ENCODE measurements at places on chromosomes 1 and 21.

GRCh38 chr1:45833361-45833760 lies 29.9 kb downstream of the MAST2 start:
- no peak for DNase-seq

- DNase-seq: peak; percentile 55
Measured at GRCh38 chr1:174883409-174883808, 116.3 kb upstream of the CACYBP start.

DNA sequence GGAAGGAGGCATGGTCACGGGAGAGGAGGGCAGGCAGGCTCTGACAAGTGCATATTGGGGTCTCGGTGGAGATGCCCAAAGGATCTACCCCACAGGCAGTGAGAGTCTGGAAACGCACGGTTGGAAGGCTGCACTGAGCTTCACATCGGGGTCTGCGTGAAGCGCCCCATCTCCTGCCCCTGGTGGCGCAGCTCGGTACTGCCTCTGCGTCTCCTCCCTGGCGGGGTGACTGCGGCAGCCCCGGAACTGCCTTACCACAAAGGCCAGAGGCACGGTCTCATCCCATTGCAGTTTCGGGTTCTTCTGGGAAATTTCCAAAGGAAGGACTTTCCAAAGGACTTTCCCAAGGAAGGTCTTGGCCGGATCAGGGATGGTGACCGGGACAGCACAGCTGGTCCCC lies 69.2 kb upstream of the AJAP1 start:
- no peak for DNase-seq

GRCh38 chr1:238384381-238384780 lies 493.7 kb upstream of the ZP4 start:
- DNase-seq: no peak

DNA sequence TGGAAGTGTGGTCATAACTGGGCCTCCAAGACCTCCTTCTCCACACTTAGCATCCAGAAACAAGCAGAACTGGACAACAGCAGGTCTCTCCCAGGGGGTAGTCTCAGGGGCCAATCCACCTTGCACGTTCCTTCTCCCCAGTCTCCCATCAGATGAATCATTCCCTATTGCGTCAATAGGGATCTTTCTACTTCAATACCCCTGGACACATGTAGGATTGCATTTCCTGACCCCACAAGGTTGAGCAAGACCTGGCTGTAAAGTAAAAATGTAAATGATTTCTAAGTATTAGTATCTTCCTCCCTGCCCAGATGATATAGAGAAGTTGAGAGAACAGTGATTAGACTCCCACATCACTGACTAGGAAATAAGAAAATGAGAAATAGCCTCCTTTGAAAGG lies 224.5 kb upstream of the CSF3R start:
- no peak for DNase-seq

GRCh38 chr1:238488401-238488800 lies 597.7 kb upstream of the ZP4 start:
- peak; percentile 7 for DNase-seq

- DNase-seq: peak; percentile 97
Measured at GRCh38 chr1:17874710-17875109, 119.6 kb downstream of the ACTL8 start.

GRCh38 chr1:22636927-22637326 lies 499 bp downstream of the C1QA start:
- no peak for DNase-seq

GRCh38 chr1:2980073-2980791 lies 41.0 kb upstream of the ACTRT2 start:
- DNase-seq: no peak

DNA sequence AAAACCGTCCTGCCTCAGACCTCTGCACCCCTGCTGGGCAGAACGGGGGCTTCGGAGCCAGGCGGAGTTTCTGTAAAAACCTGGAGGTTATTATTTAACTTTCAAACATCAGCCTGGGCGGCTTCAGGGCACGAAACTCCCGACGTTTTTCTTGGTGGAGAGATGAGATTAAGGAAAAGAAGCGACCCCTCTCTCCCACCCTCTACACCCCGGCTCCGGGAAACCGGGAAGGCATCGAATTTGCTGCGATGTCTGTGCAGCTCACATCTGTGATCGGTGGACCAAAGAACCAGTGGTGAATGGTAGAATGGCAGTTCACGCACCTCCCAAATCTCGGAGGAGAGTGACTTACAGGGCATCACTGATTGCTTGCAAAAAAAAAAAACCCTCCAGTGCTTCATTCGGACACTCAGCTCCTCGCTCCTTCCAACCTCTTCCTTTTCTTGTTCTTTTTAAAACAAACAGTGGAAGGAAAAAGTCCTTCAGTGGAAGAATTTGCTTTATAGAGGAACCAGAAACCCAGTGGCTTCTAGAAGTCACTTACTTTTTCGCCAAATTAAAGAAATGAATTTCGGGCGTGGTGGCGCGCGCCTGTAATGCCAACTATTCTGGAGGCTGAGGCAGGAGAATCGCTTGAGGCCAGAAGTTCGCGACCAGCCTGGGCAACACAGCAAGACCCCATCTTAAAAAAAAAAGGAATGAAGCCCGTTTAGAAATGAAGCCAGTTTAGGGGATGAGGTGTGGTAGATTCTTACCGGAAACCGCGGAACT lies 884 bp downstream of the PHACTR4 start:
- peak; percentile 59 for DNase-seq

- DNase-seq: no peak
Measured at GRCh38 chr1:110492573-110492972, 26.4 kb downstream of the KCNA10 start.

DNA sequence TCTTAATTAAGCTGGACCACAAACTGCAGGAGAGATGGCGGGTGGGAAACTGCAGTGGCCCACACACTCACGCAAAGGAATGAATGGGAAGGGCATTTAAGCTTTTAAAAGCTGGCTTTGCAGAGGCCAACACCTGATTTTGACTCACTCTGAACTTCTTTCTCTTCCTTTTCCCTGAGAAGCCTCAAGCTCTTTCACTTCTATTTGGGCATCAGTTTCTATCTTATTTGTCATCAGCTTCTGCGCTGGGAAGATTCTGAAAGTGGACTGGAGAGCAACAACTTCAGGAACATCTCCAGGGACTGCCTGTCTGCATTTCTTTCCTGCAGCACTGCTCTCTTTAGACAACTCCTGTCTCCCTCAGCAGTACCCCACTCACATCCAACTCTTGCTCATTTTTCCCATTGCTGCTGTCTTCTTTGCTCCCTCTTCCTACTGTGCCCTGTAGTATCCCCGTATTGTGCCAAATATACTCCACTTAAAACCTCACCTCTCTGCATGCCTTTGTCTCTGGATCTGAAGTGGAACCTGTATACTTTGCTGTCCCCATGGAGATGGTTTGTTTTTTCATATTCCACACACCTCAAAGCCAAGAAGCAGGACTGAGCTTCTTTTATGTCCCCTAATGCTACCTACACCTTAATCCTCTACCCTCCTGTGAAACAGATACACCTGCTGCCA lies 143.3 kb upstream of the JUN start:
- no peak for DNase-seq

DNA sequence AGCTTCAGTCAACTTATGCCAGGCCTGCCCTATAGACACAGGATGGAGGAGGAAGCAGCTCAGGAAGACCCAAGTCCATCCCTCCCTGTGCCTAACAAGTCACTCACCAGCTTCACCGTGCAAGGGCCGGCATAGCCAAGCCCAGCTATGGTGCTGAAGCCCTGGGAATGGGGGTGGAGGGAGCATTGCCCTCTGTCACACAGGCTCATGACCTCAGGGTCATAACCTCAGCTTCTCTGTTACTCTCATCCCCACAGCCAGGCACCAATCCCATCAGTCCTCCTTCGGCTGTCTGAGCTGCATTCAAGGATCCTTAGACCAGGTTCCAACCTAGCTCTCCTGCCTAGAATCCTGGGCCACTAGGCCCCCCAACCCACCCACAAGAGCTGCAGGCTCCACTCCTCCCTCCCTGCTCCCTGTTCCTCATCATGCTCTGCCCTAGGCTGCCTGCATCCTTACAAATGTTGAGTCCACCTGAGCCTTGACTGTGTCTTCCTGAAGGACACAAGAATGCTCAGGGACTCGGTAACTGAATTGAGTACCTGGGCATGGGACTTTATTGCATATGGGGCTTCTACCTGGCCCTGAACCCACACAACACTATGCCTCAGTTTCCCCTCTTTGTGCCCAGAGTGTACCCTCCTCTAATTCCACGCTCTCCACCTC lies 1.7 kb downstream of the CD244 start:
- no peak for DNase-seq

GRCh38 chr1:59641836-59642235 lies 172.9 kb upstream of the HOOK1 start:
- peak; percentile 51 for DNase-seq

- no peak for DNase-seq
Measured at GRCh38 chr21:37507716-37508115, 141.1 kb downstream of the DYRK1A start.

DNA sequence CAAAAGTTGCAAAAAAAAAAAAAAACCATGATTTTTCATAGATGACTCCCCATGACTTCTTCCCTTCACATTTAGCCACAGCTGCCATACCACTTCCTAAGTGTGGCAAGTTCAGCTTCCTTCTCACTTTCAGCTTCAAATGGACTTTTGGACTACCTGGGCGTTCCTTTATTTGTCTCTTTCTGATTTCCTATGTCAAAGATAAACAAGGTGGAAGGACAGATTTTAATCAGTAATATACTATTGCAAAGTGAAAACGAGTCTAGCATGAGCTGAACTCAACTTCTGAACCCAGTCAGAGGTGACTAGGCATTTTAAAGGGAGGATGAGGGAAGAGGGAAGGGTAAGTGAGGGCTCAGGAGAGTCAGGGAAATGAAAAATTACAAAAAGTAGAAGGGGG lies 14.4 kb upstream of the SCCPDH start:
- DNase-seq: no peak

GRCh38 chr1:10717296-10718082 lies 79.0 kb downstream of the CASZ1 start:
- DNase-seq: no peak

GRCh38 chr1:227803933-227804332 lies 11.5 kb upstream of the PRSS38 start:
- DNase-seq: no peak

GRCh38 chr1:186882372-186883134 lies 53.8 kb downstream of the PLA2G4A start:
- DNase-seq: no peak

- no peak for DNase-seq
Measured at GRCh38 chr1:60562740-60563139, 489.2 kb upstream of the C1orf87 start.

DNA sequence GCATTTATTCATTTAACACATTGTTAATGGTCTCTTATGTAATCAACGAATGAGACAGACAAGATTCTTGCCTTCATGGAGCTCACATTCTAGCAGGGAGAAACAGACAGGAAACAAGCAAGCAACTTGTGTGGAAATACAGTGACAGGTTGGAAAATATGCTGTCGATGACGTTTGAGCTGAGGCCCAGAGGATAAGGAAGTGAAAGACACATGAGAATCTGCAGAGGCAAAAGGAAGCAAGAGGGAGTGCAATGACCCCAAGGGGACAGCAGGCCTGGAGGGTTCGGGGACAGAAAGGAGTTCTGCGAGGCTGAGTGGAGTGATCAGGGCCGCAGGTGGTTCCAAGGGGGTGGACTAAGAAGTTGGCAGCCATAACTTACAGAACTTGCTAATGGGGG lies 60.6 kb upstream of the AKT3 start:
- DNase-seq: no peak

DNA sequence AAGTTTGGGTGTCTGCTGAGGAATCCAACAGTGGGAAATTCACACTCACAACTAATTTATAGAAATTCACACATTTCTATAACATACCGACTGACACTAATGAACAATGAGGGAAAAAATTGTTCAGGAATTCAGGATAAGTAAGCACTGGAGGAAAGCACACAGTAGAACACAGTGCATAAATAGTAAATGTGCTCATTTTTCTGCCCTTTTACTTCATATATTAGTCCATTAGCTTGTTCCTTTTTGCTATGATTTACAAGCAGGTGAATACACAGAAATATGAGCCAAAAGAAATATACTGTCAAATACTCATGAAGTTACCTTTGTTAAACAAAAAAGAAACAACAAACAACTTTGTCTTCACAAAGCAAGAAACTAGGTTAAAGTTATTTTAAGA lies 11.3 kb downstream of the NRIP1 start:
- no peak for DNase-seq

GRCh38 chr1:44318097-44319088 lies 36.7 kb downstream of the ERI3 start:
- peak; percentile 58 for DNase-seq

DNA sequence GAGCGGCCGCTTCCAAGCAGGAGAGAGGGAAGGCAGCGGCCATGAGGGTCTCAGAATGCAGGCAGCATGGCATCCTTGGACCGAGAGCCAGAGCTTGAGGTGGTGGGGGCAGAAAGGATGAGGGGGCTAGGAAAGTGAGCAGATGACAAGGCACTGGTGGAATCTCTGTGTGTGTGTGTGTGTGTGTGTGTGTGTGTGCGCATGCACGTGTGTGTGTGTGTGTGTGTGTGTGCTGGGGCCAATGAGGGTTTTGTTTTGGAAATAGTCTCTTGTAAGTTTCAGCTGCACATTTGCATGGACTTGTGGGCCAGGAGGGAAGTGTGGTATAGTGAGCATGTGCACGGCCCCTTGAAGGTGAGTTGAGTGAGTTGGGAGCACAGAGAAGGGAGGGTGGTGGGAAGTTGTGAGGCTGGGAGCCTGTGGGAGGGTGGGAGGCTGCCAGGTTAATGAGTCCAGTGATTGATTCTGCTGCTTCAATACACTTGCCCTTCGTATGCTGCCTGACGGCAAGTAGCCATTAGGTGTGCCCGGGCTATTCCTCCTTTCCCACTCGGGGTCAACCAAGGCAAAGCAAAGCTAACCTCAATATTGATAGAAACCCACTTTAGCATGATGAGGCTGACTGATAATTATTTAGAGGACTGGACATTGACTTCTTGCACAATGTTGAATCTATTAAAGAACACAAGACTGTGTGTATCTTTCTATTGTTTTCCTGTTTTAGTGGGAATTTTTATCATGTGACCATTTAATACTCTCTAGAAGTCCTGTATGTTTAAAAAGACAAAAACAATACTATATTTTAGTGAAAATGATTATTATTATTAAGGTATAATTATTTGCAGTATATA lies 80.3 kb downstream of the PROX1 start:
- DNase-seq: no peak

GRCh38 chr1:108561689-108562326 lies 1.9 kb downstream of the EEIG2 start:
- peak; percentile 21 for DNase-seq

- DNase-seq: no peak
Measured at GRCh38 chr1:168811176-168811575, 82.2 kb upstream of the DPT start.

- no peak for DNase-seq
Measured at GRCh38 chr1:108046026-108046425, 81.0 kb upstream of the VAV3 start.

DNA sequence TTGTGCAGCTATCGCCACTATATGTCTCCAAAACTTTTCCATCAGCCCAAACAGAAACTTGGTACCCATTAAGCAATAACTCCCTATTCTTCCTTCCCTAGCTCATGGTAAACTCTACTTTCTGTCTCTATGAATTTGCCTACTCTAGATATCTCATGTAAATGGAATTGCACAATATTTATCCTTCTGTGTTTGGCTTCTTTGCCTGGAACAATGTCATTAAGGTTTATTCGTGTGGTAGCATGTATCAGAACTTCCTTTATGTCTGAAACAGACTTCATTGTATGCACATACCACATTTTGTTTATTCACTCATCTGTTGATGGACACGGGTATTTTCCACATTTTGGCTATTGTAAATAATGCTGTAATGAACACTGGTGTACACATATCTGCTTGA lies 40.7 kb upstream of the CD34 start:
- DNase-seq: no peak
